ENCODE measurements at places on chromosomes 1 and 21.

GRCh38 chr1:84887261-84887934 lies 5.6 kb downstream of the LPAR3 start:
- DNase-seq = no peak

DNA sequence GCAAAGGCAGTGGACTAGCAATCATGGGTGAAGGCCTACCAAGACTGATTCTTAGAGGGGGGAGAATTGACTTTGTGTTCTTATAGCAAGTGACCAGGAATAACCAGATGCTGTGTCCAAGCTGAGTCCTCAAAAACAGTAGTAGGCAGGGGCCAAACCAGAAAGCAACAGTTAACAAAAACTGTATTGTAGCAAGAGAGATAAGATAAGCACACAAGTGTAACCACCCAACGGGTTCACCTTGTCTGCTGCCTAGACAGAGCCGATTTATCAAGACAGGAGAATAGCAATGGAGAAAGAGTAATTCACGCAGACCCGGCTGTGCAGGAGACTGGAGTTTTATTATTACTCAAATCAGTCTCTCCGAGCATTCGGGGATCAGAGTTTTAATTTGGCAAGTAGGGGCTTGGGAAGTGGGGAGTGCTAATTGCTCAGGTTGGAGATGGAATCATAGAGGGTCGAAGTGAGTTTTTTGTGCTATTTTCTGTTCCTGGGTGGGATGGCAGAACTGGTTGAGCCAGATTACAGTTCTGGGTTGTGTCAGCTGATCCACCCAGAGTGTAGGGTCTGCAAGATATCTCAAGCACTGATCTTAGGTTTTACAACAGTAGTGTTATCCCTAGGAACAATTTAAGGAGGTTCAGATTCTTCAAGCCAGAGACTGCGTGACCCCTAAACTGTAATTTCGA lies 8.3 kb upstream of the CSRP1 start:
- DNase-seq = no peak

DNA sequence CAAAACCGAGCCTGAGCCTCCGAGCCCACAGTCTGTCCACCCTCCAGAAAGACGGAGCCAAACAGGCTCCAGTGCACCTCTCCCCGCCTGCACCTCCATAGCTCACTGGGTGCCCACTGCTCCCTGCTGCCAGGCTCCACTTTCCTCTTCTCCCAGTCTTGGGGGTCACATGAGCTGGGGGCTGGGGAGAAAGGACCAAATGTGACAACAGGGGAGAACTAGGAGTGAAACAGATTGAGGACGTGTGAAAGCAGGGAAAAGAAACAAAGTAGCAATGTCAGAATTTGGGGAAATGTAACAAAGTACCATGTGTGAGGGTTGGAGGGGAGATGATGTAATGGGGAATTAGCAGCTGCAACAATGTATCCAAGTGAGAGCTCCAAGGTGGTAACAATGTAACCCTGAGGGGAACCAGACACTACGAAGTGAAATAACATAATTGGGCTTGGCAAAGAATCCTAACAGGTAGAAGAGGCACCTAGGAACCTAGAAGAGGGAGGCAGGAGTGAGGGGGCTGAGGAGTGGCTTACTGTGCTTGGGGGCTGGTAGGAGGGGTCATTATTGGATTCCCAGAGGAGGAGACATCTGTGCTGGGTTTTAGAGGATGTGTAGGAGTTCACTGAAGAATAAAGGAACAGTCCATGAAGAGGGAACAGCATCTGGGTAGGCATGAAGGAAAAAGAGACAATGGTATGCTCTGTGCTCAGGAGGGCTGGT lies 12.5 kb downstream of the SDC3 start:
- no peak for DNase-seq

DNA sequence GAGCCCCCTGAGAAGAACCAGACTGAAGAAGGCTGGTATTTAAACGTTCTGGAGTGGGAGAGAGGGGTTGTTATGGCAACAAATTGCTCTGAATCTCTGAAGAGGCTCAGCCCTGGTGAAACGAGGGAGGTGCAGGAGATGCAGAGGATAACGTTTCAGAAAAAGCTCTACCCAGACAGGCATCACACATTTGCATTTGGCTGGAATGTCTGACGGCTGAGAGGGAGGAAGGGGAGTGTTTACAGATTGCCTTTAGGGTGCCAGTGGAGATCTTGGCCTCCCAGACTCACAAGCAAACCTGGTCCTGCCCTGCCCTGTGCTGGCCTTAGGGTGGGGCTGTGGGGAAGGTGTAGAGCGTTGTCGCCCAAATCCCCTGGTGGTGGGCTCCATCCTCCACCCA lies 169.0 kb upstream of the AJAP1 start:
- no peak for DNase-seq

GRCh38 chr1:209527372-209527771 lies 56.1 kb upstream of the CAMK1G start:
- DNase-seq = no peak

DNA sequence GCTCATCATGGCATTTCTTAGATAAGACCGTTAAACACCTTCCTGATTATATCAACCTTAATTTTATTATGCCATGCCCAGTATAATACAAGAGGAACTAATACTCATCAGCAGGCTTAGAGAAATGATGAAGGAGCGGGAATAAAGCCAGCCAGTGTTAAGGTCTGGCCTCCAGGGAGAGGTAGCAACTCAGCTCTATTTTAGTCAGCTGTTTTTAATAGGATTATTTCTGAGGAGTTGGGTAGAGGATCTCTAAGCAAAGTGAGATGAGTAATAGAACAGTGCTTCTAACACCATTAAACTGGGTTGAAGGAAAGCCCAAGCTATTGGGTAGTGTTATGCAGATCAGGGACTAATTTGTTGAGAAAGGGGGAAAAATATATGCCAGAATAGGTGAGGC lies 921.5 kb downstream of the TTLL7 start:
- DNase-seq = no peak

DNA sequence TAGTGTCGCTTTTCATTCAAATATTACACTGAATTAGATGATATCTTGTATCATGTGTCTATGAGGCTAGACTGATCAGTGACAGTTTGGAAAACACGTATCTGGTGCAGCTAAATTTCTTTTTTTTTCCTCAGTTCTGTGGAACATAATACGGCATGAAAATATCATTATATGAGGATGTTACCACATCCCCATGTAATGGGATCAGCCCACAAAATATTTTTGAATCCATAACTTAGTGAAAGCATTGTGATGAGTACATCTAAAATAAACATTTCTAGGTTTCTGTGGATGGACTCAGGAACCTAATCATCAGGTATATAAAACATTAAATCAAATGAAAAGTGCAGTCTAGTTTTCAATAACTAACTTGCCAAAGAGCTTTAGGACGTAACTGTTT lies 356.3 kb downstream of the USP25 start:
- DNase-seq = no peak

- DNase-seq = no peak
These were observed 94.0 kb downstream of the LRRC7 start for GRCh38 chr1:69661686-69662085.

GRCh38 chr1:85465786-85466134 lies 801 bp upstream of the DDAH1 start:
- DNase-seq = no peak

- no peak for DNase-seq
These were observed 1356.6 kb upstream of the ADGRL2 start for GRCh38 chr1:80444171-80444570.

GRCh38 chr1:156001021-156001661 lies 19.6 kb downstream of the SSR2 start:
- DNase-seq = no peak

GRCh38 chr1:236741753-236742152 lies 53.3 kb upstream of the MTR start:
- no peak for DNase-seq

- no peak for DNase-seq
These were observed 38.5 kb downstream of the TRIM11 start for GRCh38 chr1:228367798-228368791.

GRCh38 chr1:203088441-203088840 lies 2.6 kb upstream of the MYOG start:
- DNase-seq = no peak

DNA sequence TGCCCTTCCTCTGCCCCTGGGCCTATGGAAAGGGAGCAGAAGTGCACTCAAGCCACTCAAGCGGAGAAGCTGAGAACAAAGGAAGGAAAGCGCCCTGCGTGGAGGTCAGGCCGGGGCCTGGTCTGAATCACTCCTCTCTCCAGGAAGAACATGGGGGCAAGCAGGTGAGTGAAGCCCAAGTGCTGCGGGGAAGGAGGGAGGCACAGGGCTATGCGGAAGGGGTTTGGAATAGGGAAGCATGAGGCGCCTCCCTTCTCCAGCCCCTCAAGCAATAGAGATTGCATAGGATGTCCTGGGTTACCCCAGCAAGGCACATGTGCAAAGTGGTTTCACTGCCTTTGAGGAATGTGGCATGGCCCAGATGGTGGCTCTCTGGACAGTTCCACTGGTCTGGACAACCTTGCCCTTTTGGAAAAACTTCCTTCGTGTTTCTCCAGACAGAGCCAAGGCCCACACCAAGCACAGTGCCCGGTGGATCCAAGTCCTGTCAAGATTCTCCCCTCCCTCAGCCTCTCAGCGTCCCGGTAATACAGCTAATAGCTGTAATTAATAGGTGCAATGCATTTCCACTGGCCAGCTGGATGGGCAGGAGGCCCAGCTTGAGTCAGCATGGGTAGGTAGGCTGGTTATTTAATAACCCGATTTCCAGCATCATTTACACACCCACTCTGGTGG lies 13.7 kb downstream of the BLACAT1 start:
- no peak for DNase-seq

GRCh38 chr1:222618001-222618879 lies at the start of gene MIA3:
Gene MIA3 (plus strand): TSS chr1:222618097. CDS start chr1:222618111, 14 bp downstream.
- peak; percentile 25 for DNase-seq

DNA sequence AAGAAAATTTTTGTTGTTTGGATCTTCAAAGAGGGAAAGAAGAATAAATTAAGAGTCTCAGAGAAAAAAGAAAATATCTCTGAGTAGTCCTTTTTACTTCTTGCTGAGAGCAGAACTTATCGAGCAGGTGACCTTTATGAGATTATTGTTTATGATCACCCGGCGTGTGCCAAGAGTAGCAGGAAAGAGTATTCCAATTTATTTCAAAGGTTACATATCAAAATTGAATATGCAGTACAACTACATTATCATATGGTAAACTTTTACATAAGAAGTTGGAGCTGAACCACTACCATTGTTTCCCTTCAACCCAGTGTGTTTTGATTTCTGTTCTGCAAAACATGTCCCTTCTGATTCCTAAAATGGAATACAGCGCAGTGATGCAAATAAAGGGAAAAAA lies 204.3 kb upstream of the SNX7 start:
- no peak for DNase-seq

DNA sequence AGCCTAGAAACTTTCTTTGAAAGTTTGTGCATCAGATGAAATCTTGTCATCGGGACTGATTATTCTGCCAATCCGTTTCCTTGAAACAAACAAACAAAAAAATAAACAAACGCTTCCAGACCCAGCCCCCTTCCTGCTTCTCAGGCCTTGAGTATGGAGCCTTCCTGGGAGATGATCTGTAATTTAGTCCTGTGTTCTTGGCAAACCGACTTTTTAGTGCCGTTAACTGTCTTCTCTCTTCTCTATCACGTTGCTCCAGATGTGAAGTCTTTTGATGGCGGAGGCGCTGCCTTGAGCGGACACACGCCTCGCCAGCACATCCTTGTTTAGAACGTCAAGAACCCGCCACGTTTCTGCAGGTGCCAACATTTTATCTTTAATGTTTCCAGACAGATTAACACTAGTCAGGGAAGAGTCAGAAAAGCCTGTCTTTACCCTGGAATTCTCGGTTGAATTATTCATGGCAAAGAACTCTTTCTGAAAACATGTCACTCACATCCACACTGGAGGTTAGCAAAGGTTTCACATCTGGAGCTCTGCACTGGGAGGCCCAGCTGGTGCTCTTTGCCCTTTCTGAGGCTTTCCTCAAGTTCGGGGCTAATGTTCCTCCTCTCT lies 265.7 kb upstream of the C1orf174 start:
- no peak for DNase-seq

- DNase-seq = no peak
These were observed 157.6 kb upstream of the EDN2 start for GRCh38 chr1:41641941-41642527.
